ENCODE measurements at places on chromosomes 5 and 9.

- DNase-seq, result no peak
Measured at GRCh38 chr5:114243281-114243971, 118.4 kb upstream of the KCNN2 start.

GRCh38 chr9:125995006-125995405 is 247.8 kb downstream of the PBX3 start:
- DNase-seq, result peak; percentile 9

DNA sequence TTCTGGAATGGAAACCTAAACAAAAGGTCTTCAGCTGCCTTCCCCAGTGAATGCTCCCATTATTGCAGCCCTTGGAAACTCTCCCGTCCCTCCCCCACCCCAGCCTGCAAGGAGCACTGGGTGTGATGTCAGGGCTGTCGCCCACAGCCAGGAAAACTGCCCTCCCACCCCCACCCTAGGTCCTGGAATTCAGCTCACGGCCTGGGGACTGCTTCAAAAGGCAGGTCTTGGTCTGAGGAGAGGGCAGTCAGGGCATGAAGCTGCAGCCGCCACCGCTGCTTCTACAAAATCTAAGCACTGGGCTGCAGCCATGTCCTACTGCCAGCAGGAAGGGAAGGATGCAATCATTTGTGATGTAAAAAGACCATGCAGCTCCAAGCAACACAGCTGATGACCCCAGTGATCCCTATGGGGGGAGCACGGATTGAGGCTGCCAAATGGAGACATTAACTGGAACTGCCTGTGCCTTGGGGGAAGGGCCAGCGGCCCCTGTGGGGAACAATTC is 11.4 kb downstream of the GRHPR start:
- DNase-seq, result no peak

DNA sequence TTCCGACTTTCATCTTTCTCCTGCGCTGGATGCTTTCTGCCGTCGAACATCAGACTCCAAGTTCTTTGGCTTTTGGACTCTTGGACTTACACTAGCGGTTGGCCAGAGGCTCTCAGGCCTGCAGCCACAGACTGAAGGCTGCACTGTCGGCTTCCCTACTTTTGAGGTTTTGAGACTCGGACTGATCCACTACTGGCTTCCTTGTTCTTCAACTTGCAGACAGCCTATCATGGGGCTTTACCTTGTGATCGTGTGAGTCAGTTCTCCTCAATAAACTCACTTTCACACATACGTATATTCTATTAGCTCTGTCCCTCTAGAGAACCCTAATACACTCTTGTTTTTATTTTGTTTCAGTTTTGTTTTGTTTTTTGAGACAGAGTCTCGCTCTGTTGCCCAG is 10.3 kb downstream of the FKBP15 start:
- DNase-seq, result no peak

- no peak for DNase-seq
Measured at GRCh38 chr5:39080597-39081204, 6.5 kb upstream of the RICTOR start.

GRCh38 chr5:97297063-97297703 is 114.1 kb upstream of the RIOK2 start:
- no peak for DNase-seq

Data from activated naive CD8-positive, alpha-beta T cell treated with anti-CD3 and anti-CD28 coated beads, Interleukin-2, amount 10 ng/mL, durations not matched to agents 7 days and 5 days (primary cell).